ENCODE measurements at places on chromosomes 16 and 17. TPM values are rescaled to one million over a fixed set of nuclear protein-coding genes. Genes with fewer than 3 reads are reported as not detected.
A peak's percentile ranks its signal among the peaks of the same experiment; 100 is the strongest.

- ATAC-seq = peak; percentile 52
These were observed 68.8 kb downstream of the ABR start for GRCh38 chr17:1110862-1111598.

DNA sequence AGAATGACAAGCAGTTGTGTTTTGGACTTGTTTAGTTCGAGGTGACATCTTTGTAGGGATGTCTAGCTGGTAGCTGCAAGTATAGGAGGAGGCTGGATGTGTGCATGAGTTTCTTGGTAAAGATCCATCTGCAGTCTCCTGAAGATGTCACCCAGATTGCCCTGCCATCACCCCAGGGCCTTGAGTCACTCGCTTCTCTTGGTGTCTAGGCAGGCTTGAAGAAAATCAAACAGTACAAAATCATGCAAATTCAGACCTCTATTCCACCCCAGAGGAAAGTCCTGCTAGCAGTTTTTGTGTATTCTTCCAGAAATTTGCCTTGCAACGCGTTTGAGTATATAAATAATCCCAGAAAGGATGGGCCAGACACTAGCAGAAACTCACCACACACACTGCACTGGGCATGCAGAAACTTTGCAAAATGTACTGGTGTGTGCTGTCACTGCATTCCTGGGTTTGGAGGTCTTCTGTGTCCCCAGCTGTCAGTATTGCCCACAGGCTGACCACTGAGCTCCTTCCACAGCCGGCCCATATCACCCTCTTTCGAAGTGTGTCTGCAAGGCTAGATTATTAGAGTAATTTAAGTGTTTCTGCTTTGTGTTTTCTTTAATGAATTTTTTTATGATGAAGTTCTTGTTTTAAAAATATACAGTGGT, 51.5 kb downstream of the TENT4B start:
- no peak for ATAC-seq

DNA sequence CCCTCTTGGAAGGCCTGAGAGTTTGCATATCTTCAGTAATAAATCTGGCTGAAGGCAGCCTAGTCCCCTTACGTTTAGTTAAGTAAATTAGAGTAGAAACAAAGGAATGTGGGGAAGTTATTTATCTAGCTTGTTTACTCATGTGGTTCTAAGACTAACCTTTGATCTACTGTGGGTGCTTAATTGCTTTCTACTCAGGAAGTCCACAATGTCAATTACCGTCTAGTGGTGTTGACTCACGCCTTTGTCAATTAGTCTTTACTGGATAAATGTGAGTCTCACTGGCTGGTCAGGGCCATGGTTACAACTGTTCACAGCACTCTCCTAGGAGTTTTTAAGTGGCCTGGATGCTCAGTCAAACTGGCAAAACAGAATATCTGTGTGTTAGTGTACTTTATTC, 2338.4 kb downstream of the TP53TG3F start:
- no peak for ATAC-seq

DNA sequence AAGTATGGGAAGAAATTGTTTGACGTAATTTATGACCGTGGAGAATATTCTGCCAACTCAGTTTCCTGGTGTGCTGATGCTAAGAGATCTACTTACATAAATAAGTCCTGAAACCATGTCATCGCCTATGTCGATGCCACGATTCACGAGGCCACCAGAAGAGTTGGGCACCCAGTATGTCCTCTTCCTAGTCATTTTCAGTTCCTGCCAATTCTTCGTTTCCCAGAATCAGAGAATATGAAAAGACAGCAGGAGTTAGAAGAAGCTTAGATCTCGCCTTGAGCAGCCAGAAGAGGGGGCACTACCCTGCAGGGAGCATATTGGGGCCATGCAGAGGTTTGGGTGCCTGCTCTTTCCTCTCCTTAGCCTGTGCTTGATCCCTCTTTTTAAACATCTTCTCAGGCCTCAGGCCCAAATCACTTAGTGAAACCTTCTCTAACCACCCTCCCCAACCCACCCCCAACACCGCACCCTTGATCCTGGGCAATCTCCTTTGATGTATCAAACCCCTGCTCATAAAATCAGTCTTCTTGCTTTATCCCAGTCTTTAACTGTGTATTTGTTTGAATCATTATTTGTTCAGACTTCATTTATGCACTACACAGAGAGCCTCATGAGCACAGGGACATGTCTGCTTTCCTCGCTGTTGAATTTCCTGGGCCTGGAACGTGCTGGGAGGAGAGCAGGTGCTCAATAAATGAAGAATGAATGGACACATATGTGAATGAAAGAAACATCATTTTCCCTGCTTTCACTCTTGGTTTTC, 12.2 kb upstream of the LONP2 start:
- ATAC-seq = no peak

DNA sequence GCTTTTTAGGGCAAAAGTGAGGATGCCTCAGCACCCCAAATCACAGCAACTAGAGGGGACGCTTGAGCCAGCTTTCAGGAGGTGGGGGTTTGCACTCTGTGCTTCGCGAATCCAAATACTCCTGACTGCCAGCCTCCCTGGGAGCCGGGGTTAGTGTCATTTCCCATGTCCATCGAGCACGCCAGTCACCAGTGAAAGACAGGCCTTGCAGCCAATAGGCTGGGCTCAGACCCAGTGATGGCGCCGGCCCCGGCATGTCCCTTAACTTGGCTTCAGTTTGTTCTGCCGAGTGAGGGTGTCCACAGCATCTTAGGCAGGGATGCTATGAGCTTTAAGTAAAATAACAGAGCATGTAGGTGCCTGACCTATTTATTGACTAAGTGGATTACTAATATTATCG, 50.9 kb upstream of the CDC42EP4 start:
- ATAC-seq = no peak

- ATAC-seq = no peak
These were observed 41.5 kb upstream of the GNG13 start for GRCh38 chr16:842061-842476.

DNA sequence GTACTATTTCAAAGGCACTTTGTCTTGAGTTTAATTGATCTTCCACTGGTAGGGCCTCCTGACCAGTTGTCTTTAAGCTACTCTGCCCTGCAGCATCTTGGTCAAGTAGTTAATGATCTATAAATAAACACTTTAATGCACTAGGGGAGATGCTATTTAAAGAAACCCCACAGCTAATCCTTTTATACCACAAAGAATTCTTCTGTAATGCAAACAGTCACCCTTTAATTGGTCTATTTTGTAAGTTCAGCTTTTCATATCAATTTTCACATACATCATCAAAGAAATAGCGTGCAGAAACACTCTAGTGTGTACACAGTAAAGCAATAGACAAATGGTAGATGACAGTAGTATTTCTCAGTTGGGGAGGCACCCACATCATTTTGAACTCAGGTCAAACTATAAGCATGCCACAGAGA, 70.3 kb downstream of the PMP22 start:
- ATAC-seq = no peak

GRCh38 chr17:78082988-78083387, 45.6 kb downstream of the TMC6 start:
- no peak for ATAC-seq

- no peak for ATAC-seq
These were observed 235.1 kb downstream of the CEP112 start for GRCh38 chr17:65956814-65957213.

- ATAC-seq = no peak
These were observed 57.5 kb upstream of the TOB1 start for GRCh38 chr17:50923611-50924010.

DNA sequence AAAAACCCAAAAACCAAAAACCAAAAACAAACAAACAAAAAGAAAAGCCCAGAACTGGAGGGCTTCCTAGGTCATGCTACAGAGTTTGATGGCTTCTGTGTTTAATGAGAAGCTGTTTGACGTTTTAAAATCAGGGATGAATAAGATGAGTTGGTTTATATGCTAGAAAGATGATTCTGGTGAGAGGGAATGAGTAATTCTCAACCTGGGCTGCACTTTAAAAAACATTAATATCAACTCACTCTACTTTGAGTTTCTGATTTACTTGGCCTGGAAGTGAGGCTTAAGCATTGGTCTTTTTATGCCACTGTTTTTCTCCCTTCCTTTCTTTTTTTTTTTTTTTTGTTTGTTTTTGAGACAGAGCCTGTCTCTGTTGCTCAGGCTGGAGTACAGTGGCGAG, 5.1 kb downstream of the RGS9 start:
- no peak for ATAC-seq

GRCh38 chr17:81519284-81520020, 6.9 kb upstream of the ACTG1 start:
- no peak for ATAC-seq

GRCh38 chr17:80847496-80848230, 144.0 kb upstream of the CHMP6 start:
- no peak for ATAC-seq

GRCh38 chr17:3794557-3795389, 6.2 kb downstream of the ITGAE start:
- no peak for ATAC-seq

DNA sequence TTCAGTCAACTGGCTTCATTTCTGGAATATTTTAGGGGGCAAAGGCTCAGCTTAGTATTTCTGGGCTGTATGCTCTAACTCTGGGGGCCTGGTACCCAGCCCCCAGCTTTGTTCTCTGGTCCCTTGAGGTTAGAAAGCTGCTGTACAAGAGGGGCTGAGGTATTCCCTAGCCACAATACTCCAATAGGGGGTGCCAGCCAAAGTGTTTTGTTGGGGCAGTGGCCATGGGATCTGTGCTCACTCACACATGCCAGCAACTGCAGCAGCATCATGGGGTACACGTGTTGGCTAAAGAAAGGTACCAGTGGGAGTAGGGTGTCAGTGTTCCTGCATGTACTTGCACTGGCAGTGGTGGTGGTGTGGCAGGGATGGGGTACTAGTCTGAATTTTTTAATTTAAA, 257.3 kb downstream of the CA10 start:
- no peak for ATAC-seq

GRCh38 chr17:2837147-2837561, 40.9 kb downstream of the RAP1GAP2 start:
- ATAC-seq = no peak

DNA sequence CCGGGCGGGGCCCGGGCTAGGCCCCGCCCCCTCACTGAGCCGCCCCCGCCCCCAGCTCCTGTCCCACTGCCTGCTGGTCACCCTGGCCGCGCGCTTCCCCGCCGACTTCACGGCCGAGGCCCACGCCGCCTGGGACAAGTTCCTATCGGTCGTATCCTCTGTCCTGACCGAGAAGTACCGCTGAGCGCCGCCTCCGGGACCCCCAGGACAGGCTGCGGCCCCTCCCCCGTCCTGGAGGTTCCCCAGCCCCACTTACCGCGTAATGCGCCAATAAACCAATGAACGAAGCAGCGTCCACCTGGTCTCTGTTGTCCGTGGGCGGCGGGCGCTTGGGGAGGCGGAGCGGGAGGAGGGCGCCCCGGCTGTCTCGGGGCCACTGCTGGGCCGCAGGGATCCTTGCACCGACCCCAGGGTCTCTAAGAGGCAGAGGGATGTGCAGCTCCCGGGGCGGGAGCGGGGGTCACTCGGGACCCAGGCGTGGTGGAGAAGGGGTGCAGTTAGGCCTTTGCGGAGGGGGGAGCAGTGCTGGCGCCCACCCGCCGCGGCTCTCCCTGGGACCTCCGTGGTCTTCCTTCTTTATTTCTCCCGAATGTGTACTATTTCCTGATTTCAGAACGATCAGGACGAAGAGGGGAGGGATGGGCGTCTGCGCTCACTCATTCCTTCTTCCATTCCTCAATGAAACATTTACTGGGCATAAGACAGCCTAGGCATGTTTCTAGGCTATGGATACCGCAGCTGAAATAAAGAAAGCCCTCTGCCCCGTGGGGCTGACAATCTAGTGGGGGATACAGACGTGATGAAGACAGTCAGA, 2.0 kb downstream of the HBZ start:
- ATAC-seq = peak; percentile 41

- ATAC-seq = peak; percentile 75
These were observed 33.2 kb downstream of the CYTH1 start for GRCh38 chr17:78748730-78749317.

GRCh38 chr16:67883872-67884261, 818 bp upstream of the NRN1L start:
- ATAC-seq = peak; percentile 56

DNA sequence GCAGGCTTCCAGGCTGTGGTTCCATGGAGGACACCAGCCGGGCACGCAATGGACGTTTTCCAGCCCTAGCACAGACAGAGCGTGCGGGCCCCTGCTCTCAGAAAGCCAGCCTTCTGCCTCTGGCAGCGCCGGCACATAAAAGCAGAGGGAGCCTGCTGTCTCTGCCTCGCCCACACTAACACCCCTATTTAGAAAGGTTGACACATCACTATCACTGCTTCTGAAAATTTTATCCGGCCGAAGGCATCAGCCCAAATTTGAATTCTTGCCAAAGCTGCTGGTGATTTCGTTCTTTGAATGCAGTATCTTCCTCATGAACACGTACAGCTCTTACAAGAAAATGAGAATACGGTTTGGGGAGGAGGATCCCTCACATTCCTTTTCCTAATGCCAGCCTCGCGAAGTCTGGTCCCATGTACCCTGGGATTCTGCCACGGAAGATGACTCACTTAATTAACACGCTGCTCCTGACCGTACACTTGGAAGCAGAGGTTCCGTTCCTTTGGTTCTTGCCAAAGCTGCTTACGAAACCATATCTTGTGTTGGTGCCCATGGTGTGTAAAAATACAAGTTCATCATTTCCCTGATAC, 1.3 kb upstream of the RAB11FIP3 start:
- peak; percentile 88 for ATAC-seq

CCL17 gene
- not detected for total RNA-seq

MAFG gene
- total RNA-seq = 22.7 TPM

TBC1D28 gene
- total RNA-seq = not detected

AGRP gene
- not detected for total RNA-seq

RCVRN gene
- total RNA-seq = 0.81 TPM

TBC1D3L gene
- 9.3 TPM for total RNA-seq

TNRC6A gene
- total RNA-seq = 58.9 TPM

MYADML2 gene
- not detected for total RNA-seq

P2RX5 gene
- total RNA-seq = 2.0 TPM

CA7 gene
- total RNA-seq = not detected

EFCAB3 gene
- total RNA-seq = not detected
